ENCODE measurements at places on chromosomes 4 and X.

DNA sequence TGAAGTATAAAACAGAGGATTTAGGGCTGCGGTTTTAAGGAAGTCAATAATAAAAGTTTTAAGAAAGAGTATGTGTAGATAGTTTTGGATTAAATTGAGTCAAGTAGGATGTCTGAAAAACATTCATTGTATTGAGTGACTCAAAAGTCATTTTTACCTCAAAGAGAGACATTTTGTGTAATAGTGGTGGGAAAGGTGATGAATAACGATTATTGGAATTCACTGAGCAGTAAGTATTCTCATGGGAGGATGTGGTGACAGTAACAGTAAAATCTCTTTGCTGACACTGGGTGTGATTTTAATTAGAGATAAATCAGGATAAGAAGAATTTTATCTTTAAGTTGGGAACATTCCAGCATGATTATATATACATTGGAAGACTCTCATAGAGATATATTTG is 233.6 kb downstream of the PDHA2 start:
- DNase-seq, result no peak

GRCh38 chr4:11441194-11441556 is 12.5 kb upstream of the HS3ST1 start:
- no peak for DNase-seq

GRCh38 chrX:76477353-76477752 is 49.8 kb downstream of the MAGEE1 start:
- no peak for DNase-seq

- DNase-seq, result no peak
Observed at GRCh38 chrX:84479086-84479485, 23.2 kb downstream of the HDX start.

DNA sequence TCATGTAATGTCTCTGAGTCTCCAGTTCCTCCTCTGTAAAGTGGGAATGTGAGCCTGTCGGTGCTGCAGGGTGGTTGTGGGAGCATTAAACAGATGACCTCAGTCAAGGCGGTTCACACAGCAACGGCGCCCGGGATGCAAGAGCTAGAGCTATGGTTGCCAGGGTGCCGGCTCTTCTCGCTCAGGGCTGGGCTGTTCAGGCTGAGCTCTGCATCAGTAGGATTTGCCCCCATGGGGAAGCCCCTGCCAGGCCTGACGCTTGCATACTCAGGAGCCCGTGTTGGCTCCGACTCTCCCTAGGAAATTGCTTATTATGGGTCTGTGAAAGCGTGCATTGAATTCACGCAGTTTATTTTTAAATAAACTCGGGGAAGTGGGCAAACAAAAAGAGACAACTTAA is 67.3 kb downstream of the PSAPL1 start:
- no peak for DNase-seq

- DNase-seq, result no peak
Observed at GRCh38 chrX:69257499-69258127, 92.4 kb upstream of the PJA1 start.

DNA sequence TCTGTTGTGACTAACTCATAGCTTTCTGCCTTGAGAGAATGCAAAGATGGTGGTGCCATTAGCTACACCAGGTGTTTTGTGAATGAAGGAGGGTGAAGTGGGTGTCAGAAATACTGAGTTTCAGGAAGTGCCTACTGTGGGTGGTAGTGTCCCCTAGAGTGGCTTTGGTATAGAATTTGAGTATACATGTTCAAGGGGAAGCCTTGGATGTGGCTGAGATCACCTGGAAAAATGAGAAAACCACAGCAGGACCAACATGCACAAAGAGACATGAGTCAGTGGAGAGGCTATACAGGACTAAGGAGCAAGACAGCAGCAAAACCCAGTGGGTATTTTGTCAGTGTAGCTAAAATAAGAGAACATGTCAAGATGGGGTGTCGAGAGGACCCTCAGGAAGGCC is 204.3 kb upstream of the TBL1X start:
- DNase-seq, result no peak

GRCh38 chr4:109434007-109434971 is 674 bp downstream of the SEC24B start:
- peak; percentile 18 for DNase-seq

DNA sequence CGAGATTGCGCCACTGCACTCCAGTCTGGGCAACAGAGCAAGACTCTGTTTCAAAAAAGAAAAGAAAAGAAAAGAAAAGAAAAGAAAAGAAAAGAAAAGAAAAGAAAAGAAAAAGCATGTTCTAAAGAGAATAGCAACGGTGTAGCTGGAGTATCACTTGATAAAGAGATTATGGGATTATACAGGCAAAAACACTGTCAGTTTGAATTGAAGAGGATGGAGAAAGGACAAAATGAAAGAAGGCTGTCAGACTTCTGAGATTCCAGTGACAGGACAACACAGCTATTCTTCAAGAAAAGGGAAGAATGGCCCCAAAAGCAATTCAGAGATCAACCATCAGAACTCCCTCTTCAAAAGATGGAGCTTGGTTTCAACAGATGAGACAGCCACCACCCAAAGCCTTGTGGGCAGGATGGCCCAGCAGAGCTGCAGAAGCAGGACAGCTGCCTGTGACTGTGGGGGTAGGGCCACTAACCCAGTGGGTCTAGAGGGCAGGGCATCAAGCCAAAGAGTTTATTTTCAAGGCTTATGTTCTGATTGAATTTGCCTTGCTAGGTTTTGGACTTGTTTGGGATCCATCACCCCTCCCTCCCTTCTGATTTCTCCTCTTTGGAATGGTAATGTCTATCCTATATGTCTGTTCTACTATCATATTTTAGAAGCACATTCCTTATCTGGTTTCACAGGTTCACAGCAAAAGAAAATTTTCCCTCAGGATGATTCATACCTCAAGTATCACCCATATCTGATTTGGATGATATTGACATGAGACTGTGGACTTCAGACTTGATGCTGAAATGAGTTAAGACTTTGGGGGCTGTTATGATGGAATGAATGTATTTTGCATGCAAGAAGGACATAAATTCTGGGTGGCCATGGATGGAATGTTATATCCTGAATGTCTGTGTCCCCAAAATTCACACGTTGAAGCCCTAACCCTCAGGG is 17.5 kb downstream of the RFC1 start:
- DNase-seq, result no peak

DNA sequence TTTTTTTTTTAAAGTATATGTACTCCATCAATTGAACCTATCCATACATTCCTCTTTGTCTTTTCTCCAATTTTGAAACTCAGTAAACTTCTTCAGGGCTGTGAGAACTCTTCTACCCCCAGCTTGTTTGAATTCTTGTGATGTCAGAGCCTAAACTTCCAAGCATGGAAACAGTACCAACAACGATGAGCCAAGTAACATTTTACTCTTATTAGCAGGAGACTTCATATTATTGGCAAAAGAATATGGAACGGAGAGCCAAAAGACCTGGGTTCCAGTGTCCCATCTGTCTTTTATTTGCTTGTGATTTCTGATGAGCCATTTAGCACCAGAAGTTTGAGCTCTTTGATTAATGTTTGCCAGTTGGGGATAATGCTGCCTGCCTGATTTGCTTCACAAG is 5.3 kb downstream of the DIAPH2 start:
- DNase-seq, result no peak

DNA sequence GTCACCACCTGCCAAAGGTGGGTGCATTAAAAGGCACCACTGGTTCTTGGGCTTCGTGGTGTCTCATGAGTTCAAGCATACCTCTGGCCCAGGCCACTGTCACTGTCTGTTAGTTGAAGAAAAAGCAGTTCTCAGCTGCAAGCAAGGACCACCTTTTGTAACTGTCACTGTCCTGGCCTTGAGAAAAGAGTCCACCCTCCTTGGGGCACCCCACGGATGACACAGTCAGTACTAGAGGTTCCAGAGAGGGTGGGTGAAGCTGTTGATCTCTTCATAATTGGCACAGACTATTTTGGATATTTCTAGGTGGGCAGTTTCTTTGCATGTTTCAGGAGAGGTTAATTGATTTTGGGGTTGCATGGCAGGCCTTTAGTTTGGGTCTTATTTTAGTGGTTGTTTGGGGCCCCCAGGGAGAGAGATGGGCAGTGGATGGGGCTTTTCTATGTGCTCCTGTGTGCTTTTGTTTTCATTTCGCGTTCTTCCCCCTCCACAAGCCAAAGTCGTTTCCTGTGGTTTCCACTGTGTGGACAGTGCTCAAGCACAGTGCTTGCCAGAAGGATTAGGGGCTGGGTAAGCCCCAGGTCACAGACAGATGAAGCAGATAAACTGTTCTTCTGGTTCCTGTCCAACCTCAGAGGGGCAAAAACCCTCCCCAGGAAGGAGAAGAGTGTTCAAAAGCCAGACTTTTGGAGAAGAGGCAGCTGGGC is 156.2 kb upstream of the PPP1R2C start:
- DNase-seq, result no peak

Measured in stimulated activated CD4-positive, alpha-beta T cell treated with anti-CD3 and anti-CD28 coated beads, Interleukin-4, amount 100 ng/mL, for 24 hours (primary cell).